ENCODE measurements at places on chromosomes 3 and 15. TPM values are rescaled to one million over a fixed set of nuclear protein-coding genes. Genes with fewer than 3 reads are reported as not detected.

LPCAT4 gene
- 3.9 TPM for total RNA-seq

RBMS3 gene
- total RNA-seq = 127 TPM

GP9 gene
- not detected for total RNA-seq

TRAT1 gene
- total RNA-seq = not detected

CSPG5 gene
- under 0.01 TPM for total RNA-seq

AHSG gene
- total RNA-seq = not detected

IL17RD gene
- total RNA-seq = 0.72 TPM

PLCH1 gene
- not detected for total RNA-seq

INKA1 gene
- total RNA-seq = 2.3 TPM

MAP1A gene
- 47.2 TPM for total RNA-seq

ZNF660 gene
- 1.4 TPM for total RNA-seq

ADAMTS9 gene
- 1.1 TPM for total RNA-seq

FNDC3B gene
- 128 TPM for total RNA-seq

MYD88 gene
- total RNA-seq = 9.3 TPM

HHLA2 gene
- not detected for total RNA-seq

PLA2G4D gene
- not detected for total RNA-seq

TIGIT gene
- not detected for total RNA-seq

GOLGA6L7 gene
- total RNA-seq = not detected

FANCD2OS gene
- total RNA-seq = not detected

PP2D1 gene
- total RNA-seq = not detected

CHRNB4 gene
- total RNA-seq = not detected

PAQR9 gene
- not detected for total RNA-seq

STXBP5L gene
- not detected for total RNA-seq

PIERCE2 gene
- total RNA-seq = 0.36 TPM

ARHGAP31 gene
- 7.5 TPM for total RNA-seq

STARD5 gene
- 5.0 TPM for total RNA-seq

Measured in IMR-90 (cell line).